ENCODE measurements at places on chromosomes 16 and 17. TPM values are rescaled to one million over a fixed set of nuclear protein-coding genes. Genes with fewer than 3 reads are reported as not detected.

Gene CCL4L2
- total RNA-seq: 3.3 TPM

Gene HEATR9
- total RNA-seq: not detected

Gene C16orf46
- not detected for total RNA-seq

Gene JUP
- 28.3 TPM for total RNA-seq

Gene PRPF8
- total RNA-seq: 179 TPM

Gene MYH8
- not detected for total RNA-seq

Measured in adrenal gland (tissue), 19 donors.